ENCODE measurements at places on chromosomes 4 and X.

GRCh38 chr4:78601013-78601412 is 49.4 kb downstream of the ANXA3 start:
- DNase-seq, result no peak

DNA sequence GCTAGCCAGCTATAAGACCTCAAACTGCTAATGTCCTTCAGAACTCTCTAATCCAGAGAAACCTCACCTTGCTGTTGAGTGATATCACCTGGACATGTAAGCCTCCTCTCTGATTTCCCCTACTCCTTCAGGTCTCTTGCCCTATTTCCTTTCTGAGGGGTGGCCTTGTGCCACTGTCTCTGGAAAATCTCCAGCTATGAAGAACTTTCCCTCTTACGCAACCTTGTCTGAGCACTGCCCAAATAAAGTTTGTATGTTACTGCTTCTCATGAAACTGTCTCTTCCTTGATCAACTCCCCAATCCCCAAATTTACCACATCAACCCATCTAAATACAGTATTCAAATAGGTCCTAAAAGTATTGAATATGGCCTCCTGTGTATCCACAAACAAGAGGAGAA is 53.5 kb upstream of the VEGFD start:
- no peak for DNase-seq

DNA sequence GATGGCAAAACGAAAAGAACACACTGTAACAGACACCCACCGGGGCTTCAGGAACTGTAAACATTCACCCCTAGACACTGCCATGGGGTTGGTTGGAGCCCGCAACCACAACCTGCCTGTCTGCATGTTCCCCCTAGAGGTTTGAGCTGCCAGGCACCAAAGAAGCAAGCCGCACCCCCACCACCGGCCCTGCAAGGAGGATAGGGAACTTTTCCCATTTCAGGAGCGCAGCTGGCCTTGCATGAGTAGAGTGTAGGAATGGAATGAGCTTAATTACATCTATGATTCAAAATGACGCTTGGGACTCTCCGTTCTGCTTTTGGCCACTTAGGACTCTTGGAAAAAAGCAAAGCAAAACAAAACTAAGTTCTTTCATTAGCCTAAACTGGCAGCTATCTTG is 243.6 kb upstream of the CTSO start:
- no peak for DNase-seq

DNA sequence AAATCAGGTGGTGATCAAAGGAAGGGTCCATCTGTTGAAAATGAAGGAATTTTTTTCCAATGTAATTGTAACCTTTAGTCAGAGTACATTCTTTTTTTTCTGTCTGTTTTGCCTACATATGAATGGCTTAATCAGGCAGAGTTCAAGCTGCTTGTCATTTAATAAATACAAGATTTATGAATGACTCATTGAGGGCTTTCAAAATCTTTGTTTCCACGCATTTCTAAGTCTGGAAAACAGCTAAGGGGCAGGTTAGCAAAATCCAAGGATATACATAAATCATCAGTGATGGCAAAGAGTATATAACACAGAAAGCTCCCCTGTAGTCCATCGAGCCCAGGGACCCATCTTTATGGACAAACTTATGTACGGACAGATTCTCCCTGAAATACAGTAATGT is 1.8 kb downstream of the CA5B start:
- no peak for DNase-seq

- no peak for DNase-seq
Observed at GRCh38 chrX:67044029-67044653, 405.3 kb upstream of the EDA2R start.

- DNase-seq, result no peak
Observed at GRCh38 chr4:116024954-116025708, 911.7 kb upstream of the NDST4 start.

DNA sequence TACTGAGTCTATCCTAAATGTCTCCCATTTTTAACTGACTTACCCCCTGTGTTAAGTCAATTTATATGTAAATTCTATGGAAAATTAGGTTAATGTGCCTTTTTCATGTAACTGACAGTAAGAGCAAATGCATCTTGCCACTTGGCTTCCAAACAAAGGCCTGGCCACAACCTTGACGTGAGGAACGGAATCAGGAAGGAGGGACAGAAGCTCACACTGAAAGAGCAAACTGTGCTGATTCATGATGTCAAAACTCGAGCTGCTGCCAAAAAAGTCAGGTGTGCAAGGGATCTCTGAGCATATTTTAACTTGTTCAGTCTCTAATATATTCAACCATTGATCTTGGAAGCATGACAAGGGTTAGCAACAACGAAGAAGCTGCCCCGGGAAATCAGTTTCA is 35.8 kb downstream of the GPM6A start:
- no peak for DNase-seq

DNA sequence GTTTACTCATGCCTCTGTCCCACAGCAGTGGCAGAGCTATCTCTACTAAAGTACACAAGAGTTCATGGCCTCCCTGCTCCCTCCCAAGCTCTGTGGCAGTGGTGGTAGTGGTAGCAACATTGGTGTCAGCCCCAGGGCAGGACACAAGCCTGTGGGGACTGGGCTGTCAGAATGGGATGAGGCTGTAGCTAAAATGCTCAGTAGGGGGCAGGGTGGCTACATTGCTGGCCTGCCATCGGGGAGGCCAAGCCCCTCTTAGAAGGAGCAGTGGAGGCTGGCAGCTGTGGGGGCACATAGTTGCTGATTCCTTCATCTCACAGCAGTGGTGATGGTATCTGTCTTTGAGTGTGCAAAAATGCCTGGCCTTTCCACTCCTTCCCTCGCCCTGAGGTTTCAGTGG is 461.7 kb downstream of the PCDH18 start:
- DNase-seq, result no peak

- no peak for DNase-seq
Observed at GRCh38 chr4:152090543-152090942, 329.7 kb upstream of the GATB start.

Data from T follicular helper cell (primary cell).